Suppressor macrophage treated with lipopolysaccharide for 1 hour (primary cell): ENCODE measurements at places on chromosomes 3 and 15.
A peak's percentile ranks its signal among the peaks of the same experiment; 100 is the strongest.

- peak; percentile 70 for DNase-seq
Observed at GRCh38 chr3:139935016-139935865, at the start of gene CLSTN2. TSS of gene CLSTN2 (plus strand) at chr3:139935185.

DNA sequence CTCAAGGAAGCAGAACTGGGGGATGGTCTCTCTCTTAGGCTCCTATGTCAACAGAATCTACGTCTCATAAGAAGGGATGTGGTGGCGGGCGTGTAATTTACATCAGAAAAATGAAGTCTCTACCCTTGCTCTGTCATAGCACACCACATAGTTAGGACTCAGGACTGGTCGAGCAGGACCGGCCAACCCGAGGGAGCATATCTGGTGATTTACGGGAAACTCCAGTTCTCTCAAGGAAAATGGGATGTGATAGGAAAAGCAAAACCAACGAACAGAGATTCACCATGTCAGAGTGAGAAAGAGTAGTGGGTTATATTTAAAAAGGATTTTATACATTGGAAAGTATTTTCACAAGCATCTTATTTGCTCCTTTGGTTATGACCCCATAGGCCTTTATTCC is 54.7 kb downstream of the IGF2BP2 start:
- DNase-seq = no peak

DNA sequence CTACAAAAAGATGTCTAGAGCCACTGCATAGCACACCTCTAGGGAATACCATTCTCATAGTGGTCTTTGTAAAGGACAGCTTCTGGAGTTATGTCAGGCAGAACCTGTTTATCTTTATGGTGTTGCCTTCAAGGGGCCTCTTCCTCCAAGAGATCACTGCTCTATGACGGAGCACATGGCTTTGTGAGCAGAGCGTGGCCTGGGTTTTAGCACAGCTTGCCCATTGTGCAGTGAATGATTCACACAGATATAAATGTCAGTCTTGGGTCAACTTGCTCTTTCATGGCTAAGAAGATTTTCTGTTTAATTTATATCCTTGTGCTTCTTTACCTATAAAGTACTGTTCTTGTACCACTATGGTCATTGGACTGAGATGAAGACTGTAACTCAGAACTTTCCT is 41.5 kb upstream of the RBMS3 start:
- no peak for DNase-seq

DNA sequence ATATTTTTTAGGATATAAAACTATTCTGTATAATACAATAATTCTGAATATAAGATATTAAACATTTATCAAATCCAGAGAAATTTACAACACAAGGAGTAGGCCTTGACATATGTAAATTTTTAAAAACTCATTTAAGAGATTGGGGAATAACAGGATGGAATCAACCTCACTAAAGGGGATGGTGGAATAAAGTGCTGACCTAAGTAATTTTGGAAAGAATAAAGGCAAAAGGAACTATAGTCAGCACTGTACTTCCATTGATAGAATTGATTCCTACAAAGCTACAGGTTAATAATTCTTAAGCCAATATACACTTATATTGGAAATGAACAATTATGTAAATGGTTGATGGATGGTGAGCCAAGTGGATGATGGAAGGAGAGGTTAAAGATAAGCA is 549.3 kb downstream of the TBL1XR1 start:
- no peak for DNase-seq

- DNase-seq = no peak
Observed at GRCh38 chr3:134364061-134364935, 9.9 kb downstream of the AMOTL2 start.
